Mucosa of gallbladder (tissue), 1 donor: ENCODE measurements at places on chromosomes 2 and 18. TPM values are rescaled to one million over a fixed set of nuclear protein-coding genes. Genes with fewer than 3 reads are reported as not detected.

Gene KIAA2012
- total RNA-seq: not detected

Gene IL36RN
- not detected for total RNA-seq

Gene ARHGAP25
- total RNA-seq: 12.6 TPM

Gene ASB18
- total RNA-seq: not detected

DNA sequence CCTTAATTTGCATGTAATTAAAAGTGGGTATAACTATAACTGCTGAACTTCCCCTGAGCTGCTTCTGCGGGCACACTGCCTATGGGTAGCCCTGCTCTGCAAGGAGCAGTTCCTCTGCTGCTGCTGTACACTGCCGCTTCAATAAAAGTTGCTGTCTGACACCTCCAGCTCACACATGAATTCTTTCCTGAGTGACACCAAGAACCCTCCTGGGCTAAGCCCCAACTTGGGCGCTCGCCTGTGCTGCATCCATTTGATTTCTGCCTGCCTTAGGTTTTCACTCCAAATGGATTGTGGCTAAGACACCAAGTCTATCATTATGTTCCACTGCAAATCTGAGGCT is 215.7 kb downstream of the ANAPC1 start:
- no peak for DNase-seq

DNA sequence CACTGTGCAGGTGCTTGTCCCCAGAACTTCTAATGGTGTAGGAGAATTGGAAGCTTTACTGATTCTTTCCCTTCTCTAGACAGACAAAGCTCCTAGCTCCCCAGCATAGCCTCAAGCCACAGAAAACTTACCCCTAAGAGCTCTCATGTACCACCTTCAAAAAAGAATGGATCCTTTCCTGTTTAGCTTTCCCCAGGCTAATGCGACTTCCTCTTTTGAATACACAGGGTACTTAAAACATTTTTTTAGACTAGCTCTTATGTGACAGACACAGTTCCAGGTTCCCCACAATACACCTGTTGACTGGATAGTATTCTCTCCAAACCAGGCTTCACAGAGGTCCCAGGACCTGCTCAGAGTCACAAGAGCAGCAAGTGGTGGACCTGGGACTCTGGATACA is 8.3 kb downstream of the CTAGE1 start:
- DNase-seq: no peak

DNA sequence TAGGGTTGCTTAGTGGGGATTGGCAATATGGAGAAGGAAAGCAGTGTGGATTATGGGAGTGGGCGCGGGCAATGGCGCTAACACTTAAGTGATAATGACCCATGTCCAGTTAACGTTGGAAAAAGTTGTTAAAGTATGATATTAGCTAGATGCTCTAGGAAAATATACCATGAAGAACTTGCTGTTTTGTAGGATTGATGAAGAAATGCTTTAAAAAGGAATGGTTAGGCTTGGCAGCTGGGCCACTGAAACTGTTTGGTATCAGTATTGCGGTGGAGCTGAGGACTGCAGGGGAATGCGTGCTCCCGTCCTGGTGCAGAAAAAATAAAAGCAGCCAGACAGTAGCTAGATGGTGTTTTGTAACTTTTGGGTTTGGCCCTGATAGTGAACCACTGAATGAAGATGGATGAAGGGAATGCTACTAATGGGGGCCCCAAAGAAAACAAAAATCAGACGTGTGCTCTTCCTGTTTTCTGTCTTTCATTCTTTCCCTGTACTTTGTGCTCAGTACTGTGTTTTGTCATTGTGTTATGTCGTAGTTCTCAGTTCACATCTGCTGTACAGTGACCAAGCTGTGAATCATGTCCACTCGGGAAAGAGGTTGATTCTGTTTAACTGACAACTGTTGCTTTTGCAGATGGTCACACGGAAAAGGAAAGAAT is 999 bp downstream of the INSIG2 start:
- peak; percentile 31 for DNase-seq

DNA sequence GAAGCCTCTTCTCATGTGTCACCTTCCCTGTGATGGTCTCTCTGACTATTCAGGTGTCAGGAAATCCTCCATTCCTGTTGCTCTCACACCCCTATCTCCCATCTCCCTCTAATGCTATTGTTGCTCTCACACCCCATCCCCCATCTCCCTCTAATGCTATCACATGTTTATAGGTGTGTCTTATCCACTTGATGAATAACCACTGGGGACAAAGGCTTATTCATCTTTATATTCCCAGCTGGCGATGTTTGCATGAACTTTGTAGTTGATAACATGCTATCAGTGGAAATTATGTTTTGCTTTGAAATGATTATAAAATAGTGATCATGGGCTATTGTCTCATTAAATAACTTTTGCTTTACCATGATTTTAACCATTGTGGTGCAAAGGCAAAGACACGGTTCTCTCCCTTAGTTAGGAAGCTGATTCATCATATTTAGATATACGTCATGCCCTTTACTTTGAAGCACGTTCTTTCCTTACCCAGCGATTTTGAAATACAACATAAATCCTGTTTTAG is 220.5 kb downstream of the PMAIP1 start:
- no peak for DNase-seq

DNA sequence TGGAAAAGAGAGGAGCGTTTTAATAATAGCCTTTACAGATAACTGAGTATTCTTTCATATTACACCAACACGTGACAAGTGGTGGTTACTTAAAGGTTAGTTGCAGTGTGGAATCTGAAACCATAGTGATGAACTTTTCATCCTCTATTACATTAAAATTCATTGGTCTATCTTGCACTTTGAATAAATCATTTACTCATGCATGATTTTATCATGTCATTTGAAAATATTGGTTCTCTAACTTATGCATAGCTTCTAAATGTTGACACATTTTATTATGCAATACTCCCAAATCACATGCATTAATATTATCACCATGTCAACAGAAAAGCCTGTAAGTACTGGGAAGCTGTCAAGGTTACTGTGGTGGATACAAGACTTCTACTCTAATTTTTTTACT is 1432.2 kb downstream of the LRP1B start:
- DNase-seq: no peak

DNA sequence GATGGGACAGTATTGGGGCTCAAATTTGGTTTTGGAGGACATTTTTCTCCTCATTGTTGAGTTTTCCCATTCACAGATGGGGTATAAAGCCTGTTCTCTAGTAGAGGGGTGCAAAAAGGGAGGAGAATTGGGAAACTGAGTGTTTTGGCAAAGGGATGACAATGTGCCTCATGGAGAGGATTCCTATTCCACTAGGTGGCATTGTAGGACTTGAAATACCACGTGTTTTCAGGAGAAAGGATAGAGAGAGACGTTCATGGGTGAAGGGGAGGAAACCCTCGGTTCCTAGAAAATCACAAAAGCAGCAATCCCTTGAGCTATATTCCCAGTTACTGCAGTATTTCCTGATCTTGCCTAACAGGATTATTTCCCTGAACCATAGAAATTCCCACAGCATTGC is 113.7 kb upstream of the SRD5A2 start:
- no peak for DNase-seq

GRCh38 chr2:31137211-31138036 is 816 bp downstream of the GALNT14 start:
- DNase-seq: no peak
